ENCODE measurements at places on chromosomes 3 and 15.

GRCh38 chr15:85584872-85585271, 204.5 kb downstream of the AKAP13 start:
- DNase-seq = no peak

- no peak for DNase-seq
These were observed 65.7 kb downstream of the CDIN1 start for GRCh38 chr15:36645106-36645505.

- DNase-seq = no peak
These were observed 38.5 kb downstream of the HMCES start for GRCh38 chr3:129317014-129317771.

DNA sequence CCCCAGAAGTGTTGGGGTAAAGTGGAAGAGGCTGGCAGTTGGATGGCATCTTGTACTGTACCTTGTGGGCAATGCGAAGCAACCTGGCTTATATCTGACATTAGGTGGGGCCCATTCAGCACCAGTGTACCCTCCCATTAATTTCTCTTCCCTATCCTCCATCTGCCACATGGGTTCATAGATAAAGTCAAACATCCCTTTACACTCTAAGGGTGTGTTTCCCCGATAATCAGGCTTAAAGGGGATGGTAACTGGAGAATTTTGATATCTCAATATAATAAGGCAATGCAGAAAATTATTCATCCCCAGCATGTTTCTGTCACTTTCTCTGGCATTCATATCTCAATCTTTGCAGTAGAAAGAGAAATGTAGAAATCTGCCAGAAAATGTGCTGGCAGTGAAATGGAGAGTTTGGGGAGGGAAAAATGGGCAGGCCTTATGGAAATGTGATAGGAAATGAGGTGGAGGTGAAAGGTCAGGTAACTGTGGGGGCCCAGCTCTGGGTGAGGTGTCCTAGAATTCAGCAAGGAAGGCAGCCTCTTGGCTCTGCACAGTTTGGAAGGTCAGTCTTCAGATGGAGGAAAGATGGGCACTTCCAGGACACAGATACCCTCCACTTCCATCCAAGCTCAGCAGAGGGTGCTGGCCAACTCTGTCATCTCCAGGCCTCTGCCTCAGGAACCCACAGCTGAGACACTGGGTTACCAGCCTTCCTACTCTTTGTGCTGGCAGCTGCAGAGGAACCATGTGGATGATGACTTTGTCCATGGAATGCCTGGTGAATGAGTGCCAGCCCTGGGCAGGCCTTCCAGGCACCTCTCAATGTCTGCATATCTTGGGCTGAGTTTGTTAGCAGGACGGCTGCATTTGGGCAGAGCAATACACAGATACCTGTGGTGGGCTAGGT, 325.9 kb upstream of the CTDSPL start:
- no peak for DNase-seq

DNA sequence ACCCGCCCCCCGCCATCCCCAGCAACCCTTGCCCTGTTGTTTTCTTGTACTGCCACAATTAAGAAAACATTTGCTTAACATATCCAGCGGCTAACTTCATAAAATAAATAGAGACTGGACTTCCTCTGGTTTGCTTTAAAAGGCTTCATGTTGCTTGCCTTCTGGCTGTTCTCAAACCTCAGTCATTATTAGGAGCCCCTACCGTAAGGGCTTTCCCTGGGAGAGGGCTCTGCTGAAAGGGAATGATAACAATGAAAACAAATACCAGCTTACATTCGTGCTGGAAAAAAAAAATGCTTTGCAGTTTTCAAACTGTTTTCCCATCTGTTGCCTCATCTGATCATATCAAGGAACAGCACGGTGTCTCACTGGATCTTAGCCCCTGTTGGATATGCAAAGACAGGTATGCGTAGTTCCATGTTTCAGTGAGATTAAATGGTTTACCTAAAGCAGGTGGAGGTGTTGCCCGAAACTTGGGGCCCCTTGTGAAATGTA, 77.2 kb upstream of the VGLL4 start:
- no peak for DNase-seq

GRCh38 chr3:58121183-58121582, 89.6 kb downstream of the DNASE1L3 start:
- DNase-seq = no peak

GRCh38 chr15:34436126-34436955, 1.3 kb downstream of the GOLGA8A start:
- DNase-seq = no peak

DNA sequence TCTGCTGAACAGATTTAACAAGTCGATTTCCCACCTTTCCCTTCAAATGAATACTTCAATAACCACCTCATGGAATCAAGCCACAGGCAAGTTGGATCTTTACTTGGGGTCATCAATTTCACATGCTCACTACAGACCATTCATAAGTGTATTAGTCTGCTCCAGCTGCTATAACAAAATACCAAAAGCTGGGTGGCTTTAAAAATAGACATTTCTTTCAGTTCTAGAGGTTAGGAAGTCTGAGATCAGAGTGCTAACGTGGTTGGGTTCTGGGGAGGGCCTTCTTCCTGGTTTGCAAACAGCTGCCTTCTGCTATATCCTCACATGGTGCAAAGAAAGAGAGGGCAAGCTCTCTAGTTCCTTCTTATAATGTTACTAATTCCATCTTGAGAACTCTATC, 5.1 kb downstream of the GPR176 start:
- no peak for DNase-seq

DNA sequence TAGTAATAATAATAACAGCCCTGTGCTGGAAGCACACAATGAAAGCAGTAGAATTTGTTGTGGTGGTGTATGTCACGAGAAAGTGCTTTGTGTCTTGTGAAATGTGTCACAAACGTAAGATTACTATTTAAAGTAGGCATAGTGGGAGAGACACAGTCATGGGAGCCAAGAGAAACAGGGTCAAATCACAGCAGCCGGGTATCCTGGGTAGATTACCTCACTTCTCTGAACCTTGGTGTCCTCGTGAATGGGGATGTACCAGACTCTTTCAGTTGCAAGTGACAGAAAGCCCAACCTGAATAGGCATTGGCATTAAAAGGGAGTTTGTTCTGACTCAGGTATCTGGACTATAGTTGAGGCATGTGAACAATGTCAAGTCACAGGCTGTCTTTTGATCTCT, 29.1 kb upstream of the SRGAP3 start:
- DNase-seq = no peak

- DNase-seq = no peak
These were observed 187.5 kb upstream of the CTNNB1 start for GRCh38 chr3:41011854-41012253.

DNA sequence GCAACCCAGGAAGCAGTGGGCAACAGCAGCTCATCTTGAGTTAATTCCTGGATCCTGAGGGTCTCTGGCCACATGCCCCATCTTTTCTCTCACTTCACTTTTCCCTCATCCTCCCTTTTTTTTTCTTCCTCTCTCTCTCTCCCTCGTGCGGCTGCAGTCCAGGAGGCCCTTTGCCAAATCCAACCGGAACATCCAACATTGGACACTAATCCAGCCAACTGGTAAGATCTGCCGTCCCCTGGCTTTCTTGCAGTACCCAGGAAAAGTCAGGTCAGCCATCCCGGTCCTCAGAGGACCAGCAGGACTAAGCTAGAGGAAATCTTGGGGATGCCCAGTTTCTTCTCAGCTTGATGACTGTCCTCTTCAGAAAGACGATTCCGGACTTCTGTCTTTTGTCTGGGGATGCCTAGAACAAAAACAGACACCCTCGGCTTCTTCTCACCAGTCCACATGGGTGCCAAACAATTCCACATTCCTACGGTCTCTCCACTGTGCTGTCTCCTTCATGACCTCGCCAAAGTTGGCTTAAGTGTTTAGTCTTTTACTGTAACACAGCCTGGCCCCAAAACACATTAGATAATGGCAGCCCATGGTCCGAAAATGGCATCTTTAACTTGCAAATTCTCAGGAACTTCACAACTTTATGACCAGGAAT, 115.6 kb downstream of the GSK3B start:
- no peak for DNase-seq

- no peak for DNase-seq
These were observed 98.0 kb upstream of the TNIK start for GRCh38 chr3:171558188-171558696.

GRCh38 chr3:156311930-156312329, 191.6 kb downstream of the KCNAB1 start:
- no peak for DNase-seq

- DNase-seq = no peak
These were observed 245.2 kb downstream of the IL20RB start for GRCh38 chr3:137202941-137203340.

GRCh38 chr3:191246630-191247029, 47.6 kb downstream of the OSTN start:
- no peak for DNase-seq

GRCh38 chr15:66931768-66932633, 133.4 kb upstream of the SMAD3 start:
- no peak for DNase-seq

DNA sequence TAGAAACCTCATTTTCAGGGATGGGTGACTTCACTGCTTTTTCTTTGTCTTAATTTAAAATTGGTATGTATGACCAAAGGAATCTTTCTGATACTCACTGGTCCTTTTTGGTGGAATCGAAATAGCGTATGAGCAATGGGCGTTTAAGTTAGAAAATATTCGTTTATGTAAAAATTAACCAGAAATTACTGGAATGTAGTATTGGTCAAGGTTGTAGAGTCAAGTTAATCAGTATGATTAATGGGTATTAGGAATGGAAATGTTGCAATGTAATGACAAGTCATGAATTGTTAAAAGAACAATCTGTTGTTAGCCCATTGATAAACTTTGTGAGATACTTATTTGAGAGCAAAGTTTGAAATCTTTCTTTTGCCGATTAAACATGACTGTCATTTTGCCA, 36.9 kb downstream of the AKAP13 start:
- DNase-seq = no peak

DNA sequence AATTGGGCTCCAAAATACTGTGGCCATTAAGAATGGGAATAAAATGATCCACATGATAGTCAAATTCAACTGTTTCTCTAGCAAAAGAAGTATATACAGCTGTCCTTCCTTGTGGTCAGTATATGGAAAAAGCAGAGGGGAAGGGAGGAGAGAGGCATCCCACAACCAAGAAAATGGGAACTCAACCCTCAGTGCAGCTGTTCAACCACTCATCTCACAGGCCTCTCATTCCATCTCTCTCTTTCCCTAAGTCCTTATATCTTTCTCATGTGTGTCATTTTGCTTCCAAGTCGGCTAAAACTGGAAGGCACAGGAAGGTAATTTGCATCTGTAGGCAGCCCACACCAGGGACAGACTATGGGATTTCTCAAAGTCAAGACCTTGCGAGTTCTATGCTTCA, 27.5 kb downstream of the AVEN start:
- DNase-seq = no peak

DNA sequence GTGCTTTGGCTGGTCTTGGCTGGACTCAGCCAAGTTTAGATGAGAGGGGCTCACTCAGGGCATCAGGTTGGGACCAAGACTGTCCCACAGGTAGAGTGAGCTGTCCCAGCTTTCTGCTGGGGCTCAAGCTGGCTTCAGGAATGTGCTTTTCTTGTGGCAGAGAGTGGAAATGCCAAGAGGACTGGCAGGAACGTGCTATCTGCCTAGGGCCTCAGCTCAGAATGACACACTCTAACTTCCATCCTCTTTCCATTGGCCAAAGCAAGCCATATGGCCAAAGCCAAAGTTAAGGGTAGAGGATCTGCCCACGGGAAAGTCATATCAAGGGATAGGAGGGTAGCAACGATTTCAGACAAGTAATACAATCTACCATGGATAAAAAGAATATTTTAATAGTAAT, 178.8 kb downstream of the ABHD5 start:
- no peak for DNase-seq
